T-helper 9 cell (primary cell): ENCODE measurements at places on chromosomes 13 and 19.

- DNase-seq = no peak
Observed at GRCh38 chr19:50565984-50566903, 2.0 kb downstream of the LRRC4B start.

DNA sequence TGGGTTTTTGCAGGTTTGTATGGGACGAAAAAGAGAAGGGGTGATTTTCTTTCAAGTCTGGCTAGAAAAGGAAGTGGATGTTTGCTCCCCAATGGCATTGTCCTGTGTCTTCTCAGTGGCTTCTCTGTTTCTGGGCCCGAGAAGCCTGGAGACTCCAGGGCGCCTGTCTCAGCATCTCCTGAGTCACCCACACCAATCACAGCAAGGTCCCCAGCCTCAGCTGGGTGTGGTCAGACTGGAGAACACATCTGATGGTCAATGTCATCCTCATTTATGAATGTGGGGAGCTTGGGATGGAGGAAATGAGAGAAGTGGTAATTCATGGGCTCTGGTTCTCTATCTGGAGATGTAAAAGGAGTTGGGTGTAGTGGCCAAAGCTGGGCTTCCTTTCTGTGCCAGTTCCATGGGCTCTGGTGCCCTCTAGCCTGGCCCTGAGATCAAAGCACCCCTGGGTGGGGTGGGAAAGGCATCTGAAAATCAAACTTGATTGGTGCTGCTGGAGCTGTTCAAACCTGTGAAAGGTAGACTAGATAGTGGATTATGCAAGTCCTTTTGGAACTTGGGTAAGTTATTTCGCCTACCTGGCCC, 13.4 kb downstream of the RASL11A start:
- DNase-seq = no peak

DNA sequence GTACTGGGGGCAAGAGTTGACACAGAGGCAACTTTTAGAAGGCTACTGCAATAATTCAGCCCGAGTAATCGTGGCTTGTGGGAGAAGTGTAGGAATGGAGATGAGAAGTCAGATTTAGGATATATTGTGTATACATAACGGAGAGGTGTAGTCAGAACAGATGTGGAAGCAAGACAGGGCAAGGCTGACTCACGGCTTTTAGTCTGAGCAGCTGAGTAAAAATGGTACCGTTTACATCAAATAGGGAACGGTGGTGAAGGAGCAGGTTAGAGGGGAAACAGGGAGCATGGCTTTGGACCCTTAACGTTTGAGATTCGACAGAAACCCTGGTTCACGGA, 796 bp upstream of the LSM14A start:
- no peak for DNase-seq

DNA sequence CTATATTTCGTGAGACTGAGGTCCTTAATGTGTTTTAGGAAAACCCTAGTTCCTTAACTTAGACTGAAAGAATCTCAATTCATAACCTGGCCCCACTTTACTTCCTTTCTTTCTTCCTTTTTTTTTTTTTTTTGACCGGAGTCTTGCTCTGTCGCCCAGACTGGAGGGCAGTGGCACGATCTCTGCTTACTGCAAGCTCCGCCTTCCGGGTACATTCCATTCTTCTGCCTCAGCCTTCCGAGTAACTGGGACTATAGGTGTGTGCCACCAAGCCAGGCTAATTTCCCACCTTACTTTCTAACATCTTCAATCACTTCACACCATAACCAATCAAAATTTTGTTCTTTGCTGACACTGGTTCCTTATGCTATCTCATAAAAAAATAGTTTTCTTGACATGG, 2097.0 kb downstream of the PCDH9 start:
- no peak for DNase-seq

GRCh38 chr13:28575200-28575599, 80.3 kb upstream of the FLT1 start:
- no peak for DNase-seq

GRCh38 chr19:28934631-28935030, 278.3 kb downstream of the UQCRFS1 start:
- DNase-seq = no peak

- DNase-seq = no peak
Observed at GRCh38 chr19:44686896-44687295, 12.1 kb upstream of the CEACAM16 start.
